ENCODE measurements at places on chromosomes 2 and 18.

GRCh38 chr18:13105059-13105458 is 113.5 kb upstream of the LDLRAD4 start:
- DNase-seq = no peak

GRCh38 chr18:4248686-4249085 is 206.4 kb downstream of the DLGAP1 start:
- no peak for DNase-seq

- no peak for DNase-seq
These were observed 6.3 kb upstream of the PARD3B start for GRCh38 chr2:204539019-204539385.

GRCh38 chr2:191148791-191149190 is 2.0 kb downstream of the STAT4 start:
- DNase-seq = no peak

- no peak for DNase-seq
These were observed 6.6 kb downstream of the SH3RF3 start for GRCh38 chr2:109135359-109136197.

- peak; percentile 52 for DNase-seq
These were observed 30.7 kb downstream of the CAMKMT start for GRCh38 chr2:44392338-44392943.

DNA sequence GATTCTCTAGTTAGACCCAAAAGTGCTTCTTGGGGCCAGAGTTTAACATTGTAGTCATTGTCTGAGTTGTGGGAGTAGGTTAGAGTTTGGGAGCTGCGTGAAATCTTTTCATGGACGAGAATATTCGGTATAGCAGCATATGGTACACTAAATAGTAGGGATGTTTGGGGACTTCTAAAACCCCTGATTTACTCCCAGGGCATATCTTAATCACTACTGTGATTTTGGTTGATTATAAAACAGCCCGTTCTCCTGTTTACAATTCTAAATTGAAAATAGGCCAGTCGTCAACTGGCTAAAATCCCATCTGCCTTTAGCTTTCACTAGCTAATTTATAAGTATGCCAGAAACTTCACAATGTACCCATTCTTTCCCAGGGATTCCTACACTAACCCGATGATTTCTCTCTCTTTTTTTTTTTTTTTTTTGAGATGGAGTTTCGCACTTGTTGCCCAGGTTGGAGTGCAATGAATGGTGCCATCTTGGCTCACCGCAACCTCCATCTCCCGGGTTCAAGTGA is 44.3 kb downstream of the MOB4 start:
- no peak for DNase-seq

Data from head of caudate nucleus (tissue), 42 donors.